Adipocyte (in vitro differentiated cells): ENCODE measurements at places on chromosomes 16 and 17.

- DNase-seq = no peak
Observed at GRCh38 chr17:7432296-7432695, 2.9 kb upstream of the TMEM102 start.

GRCh38 chr17:6683081-6683684 is 30.0 kb downstream of the SLC13A5 start:
- no peak for DNase-seq

GRCh38 chr16:2213817-2214718 is 572 bp downstream of the PGP start:
- peak; percentile 27 for DNase-seq

DNA sequence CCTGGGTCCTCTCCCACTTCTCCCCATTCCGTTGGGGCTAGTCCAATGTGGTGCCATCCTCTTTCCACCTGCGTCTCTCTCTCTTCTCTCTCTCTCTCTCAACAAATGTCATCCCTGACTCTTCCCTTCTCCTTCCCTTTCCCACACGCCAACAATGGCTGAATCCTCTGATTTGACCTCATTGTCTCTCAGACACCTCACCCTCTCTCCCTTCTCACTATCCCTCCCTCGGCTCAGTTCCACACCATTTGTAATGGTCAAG is 628 bp upstream of the ZNF18 start:
- no peak for DNase-seq

GRCh38 chr16:78122774-78123315 is 23.4 kb downstream of the WWOX start:
- DNase-seq = peak; percentile 88

DNA sequence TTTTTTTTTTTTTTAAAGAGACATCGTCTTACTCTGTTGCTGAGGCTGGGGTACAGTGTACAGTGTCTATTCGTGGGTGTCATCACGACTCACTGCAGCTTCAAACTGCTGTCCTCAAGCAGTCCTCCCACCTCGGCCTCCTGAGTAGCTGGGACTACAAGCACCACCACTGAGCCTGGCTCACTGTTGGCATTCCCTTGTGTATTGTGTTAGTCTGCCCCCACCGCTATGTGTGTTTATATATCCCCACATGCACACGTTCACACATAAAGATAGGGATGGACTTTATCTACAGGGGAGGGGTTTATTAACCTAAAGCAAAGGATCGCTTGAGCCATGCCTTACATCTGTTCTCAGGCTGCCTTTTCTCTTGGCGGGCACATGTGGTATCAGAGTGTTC is 63.8 kb downstream of the SEC14L1 start:
- no peak for DNase-seq

- DNase-seq = no peak
Observed at GRCh38 chr17:17500999-17501605, 4.9 kb upstream of the RASD1 start.

GRCh38 chr17:32863559-32863958 is 13.4 kb downstream of the MYO1D start:
- DNase-seq = no peak

DNA sequence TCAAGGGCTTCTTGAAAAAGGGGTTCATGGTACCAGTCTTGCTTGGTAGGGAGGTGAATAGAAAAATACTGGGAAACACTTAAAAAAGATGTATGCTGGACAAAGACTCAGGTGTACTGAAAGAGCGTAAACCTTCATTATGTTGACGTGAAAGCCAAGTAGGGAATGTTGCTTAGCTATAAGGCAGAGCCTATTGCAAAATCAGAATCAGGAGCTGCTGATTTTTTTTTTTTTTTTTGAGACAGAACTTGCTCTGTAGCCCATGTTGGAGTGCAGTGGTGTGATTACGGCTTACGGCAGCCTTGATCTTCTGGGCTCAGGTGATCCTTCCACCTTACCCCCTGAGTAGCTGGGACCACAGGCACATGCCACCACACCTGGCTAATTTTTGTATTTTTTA is 3.9 kb downstream of the TMEM94 start:
- peak; percentile 11 for DNase-seq

DNA sequence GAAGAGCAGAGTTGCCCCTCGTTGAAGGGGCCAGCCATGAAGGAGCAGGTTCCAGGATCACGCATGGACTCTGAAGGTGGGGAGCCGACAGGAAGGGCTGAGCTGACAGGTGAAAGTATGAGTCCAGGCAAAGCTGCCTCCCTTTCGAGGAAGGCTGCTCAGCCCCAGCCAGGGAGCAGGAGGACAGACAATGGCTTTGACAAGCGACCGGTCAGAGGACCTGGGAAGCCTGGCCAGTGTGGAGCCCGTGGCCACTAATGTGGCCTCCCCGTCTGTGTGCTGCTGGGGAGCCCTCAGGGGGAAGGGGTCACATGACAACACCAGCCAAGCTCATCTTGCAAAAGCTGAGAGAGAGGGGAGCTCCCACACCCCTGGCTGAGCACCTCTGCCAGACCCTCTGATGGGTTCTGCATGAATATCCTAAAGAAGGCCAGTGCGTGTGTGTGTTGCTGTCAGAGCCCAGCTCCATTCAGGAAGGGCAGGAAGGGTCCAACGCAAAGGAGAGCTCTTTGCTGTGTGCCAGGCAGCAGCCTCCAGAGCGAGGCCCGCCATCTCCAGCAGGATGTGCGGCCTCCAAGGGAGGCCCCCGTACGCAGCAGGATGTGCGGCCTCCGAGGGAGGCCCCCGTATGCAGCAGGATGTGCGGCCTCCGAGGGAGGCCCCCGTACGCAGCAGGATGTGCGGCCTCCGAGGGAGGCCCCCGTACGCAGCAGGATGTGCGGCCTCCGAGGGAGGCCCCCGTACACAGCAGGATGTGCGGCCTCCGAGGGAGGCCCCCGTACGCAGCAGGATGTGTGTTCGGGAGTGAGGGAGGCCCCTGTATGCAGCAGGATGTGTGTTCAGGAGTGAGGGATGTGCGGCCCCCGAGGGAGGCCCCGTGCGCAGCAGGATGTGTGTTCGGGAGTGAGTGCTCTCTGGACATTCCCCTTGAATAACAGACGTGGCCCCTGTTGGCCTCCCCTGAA is 102.1 kb upstream of the CHMP6 start:
- no peak for DNase-seq

DNA sequence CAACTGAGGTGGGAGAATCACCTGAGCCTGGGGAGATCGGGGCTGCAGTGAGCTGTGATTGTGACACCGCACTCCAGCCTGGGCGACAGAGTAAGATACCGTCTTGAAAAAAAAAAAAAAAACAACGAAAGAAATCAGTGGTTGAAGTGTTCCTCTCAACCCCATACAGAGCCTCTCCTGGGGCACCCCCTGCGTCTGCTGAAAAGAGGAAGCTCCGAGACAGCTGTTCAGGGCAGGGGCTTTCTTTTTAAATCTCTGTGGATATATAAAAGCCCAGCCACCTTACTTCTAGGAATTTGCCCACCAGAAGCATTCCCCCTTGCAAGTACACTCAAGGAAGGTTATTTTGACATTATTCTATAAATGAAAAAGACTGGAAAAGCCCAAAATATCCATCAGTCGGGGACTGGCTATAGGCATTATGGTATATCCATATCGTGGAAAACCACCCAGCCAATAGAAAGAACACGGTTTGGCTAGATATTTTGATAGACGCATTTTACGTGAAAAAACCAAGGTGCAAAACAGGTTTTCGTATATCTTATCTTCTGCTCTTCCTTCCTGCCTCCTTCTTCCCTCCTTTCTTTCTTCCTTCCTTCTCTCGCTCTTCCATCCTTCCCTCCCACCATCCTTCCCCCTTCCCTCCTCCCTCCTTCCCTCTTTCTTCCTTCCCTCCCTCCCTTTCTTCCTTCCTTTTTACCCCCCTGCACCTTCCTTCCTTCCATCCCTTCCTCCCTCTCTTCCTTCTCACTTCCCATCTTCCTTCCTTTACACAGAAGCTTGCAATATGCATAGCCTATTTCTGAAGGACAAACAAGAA is 9.2 kb upstream of the CCL22 start:
- DNase-seq = no peak

GRCh38 chr16:4868026-4868425 is 20.7 kb downstream of the UBN1 start:
- DNase-seq = no peak

- DNase-seq = no peak
Observed at GRCh38 chr17:46033392-46033791, 34.3 kb downstream of the STH start.
